ENCODE measurements at places on chromosomes 16 and 17.

DNA sequence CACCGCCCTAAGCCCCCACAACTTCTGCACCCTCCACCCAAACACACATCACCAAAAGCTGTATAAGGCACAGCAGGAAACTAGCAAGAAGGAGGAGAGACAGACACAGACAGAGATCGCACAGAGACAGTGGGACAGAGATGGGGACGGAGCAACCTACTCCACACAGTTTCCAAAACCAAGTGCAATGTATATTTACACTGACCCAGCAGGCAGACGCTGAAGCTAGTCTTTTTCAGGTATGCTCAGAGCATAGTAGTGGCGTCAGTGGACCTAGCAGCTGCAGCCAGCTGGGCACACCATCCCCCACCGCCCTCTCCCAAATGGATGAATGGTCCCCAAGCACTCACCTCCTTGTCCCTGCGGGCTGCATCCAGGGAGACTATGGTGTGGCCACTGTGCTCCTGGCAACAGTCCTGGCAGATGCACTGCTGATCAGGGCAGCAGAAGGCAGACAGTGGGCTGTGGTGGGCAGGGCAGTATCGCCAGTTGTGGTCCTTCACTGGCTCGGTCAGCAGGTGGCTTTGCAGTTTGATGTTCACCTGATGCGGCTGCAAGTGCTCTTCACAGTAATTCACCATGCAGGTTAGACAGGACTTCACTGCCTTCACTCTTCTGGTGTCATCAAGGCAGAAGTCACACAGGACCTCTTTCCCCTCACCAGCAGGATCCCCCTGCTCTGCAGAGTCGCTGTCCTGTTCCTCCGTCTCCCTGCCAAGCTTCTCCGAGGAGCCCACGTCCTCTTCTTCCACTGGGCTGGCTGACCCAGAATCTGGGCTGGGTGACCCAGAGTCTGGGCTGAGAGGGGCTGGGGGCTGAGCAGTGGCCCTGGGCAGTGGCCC, 31.5 kb upstream of the FBXW10B start:
- DNase-seq, result no peak

- no peak for DNase-seq
These were observed 79.0 kb downstream of the RPA1 start for GRCh38 chr17:1908699-1909309.

DNA sequence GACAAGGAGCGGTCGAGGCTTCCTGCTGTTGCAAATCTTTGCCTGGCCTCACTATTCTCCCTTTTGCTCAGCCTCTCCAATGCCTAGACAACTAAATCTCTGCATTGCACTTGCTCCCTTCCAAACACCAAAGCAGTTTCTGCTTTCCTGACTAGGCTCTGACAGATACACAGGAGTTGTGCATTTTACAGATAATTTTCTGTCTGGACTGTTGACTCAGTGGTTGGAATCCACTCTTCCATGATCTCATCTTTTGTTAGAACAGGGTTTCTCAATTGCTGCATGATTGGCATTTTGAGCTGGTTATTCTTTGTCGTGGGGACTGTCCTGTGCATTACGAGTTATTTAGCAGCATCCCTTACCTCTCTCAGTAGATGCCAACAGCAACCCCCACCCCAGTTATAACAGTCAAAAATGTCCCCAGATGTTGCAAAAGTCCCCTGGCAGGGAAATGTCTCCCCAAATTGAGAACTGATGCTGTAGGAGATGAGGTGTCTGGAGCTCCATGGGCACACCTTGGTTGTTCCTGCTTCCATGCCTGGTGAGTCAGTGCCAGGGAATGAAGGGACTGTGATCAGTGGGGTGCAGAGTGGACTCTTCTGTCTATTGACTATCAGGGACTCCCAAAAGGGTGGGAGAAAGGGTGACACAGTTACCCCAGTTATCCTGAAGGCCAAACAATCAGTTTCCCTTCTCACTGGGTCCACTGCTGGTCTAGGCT, 557.4 kb upstream of the PSMD7 start:
- DNase-seq, result no peak

DNA sequence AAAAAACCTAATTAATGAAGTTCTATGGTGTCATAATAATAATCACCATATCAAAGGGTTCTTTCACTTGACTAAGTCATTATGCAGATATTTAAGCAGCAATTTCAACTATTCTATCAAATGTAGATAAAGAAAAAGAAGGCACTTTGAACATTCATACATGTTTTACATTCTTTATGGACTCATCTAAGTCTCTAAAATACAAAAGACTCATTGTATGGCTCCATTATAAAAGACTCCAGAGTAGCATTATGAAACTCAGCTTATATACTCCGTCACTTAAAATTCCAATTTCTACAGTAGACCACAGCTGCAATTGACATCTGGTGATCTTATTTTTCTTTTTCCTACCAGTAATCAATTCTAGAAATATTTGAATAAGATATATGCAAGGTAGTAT, 173.5 kb upstream of the KIF2B start:
- no peak for DNase-seq

GRCh38 chr17:77438241-77439188, 297.7 kb downstream of the SEC14L1 start:
- no peak for DNase-seq

DNA sequence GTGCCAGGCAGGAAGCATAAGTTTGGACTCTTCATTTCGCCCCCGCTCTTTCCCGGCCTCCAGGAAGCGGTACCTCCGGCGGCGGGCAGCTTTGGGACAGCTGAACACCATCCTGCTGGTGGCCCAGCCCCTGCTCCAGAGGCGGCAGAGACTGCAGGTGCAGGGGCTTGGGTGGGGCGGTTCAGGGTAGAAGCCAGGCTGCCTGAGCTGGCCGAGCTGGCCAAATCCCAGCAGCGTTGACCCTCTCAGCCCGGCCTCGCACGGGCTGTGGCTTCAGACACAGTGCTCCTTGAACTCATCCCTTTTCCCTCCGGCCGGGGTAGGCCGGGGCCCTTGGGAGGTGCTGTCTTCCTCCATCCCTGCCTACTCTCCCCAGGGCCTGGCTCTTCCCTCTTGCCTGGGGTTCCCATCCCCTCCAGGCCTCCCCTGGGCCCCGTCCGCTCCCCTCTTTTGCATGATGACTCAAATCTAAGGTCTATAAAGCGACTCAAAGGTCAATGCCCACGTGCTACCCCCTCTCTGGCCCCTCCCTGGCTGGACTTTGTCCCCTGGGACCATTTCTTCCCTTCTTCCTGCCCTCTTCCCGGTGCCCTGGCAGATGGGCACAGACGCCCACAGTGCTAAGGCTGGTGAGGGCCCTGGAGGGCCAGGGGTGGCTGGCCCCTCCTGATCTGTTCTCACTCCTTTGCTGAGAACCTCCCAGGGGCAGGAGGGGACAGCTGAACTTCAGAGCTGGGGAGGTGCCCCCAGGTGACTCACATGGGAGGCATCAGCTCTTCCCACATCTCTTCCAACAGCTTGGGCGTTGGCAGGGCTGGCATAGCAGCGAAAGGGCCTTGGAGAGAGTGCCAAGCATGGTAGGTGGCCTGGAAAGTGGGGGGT, 22.7 kb downstream of the MYO15B start:
- no peak for DNase-seq

GRCh38 chr17:64200080-64201032, 62.7 kb downstream of the TEX2 start:
- DNase-seq, result no peak

DNA sequence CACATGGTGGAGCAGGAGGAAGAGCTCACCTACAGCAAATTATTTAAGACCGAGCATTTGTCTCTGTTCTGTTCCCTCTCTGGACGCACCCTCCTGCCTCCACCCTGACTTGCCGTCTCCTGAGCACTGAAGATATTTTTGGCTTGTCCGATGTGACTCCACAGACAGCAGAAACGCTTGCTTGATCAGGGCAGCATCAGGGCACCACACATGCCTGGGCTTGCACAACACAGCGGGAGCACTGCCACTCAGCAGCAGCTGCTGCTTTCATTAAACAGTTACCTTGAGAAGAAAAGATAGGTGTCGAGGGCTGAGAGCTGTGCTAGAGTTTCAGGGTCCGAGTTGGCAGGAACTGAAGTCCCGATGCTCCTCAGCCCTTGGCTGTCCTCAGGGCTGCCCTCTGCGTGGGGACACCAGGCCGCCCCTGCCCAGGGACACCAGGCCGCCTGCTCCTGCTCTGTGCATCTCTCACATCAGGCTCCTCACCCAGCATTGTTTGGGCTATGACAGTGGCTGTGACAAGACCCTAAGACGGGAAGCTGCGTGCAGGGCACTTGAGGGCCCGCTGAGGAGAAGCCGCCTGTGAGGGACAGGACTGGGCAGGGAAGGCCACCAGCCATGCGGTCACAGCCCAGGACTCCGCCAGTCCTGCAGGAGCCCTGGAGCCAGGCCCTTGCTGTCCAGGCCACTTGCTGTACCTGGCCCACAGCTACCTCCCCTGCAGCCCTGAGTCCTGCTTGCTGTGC, 21.3 kb upstream of the CDH15 start:
- no peak for DNase-seq

- DNase-seq, result no peak
These were observed 25.5 kb downstream of the TIMM22 start for GRCh38 chr17:1022278-1023024.

GRCh38 chr16:74153773-74154172, 142.8 kb upstream of the PSMD7 start:
- no peak for DNase-seq

- DNase-seq, result no peak
These were observed 9.3 kb downstream of the HEXIM2 start for GRCh38 chr17:45170931-45171337.

GRCh38 chr17:82820278-82821251, 19.3 kb downstream of the ZNF750 start:
- DNase-seq, result no peak

DNA sequence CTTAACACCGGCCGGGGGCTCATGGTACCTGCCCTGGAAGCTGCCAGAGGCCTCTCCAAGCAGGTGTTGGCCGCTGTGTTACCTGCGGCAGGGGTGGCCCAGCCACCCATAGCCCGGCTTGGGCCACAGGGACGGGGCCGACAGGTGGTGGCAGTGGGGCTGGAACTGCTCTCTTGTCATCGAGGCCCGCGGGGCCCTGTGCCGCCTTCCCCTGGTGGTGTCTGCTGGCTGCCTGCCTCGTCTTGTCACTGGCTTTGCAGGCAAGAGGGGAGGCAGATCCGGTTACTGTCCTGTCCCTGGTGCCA, 27.1 kb downstream of the GSE1 start:
- DNase-seq, result no peak

All from germinal center (tissue), 1 donor.